ENCODE measurements at places on chromosomes 2 and 18.

GRCh38 chr18:68438983-68439382 is 275.9 kb downstream of the TMX3 start:
- DNase-seq, result no peak

- DNase-seq, result no peak
These were observed 89.3 kb downstream of the CABYR start for GRCh38 chr18:24227977-24228666.

- peak; percentile 22 for DNase-seq
These were observed 34.8 kb upstream of the MGAT5 start for GRCh38 chr2:134218930-134219658.

- no peak for DNase-seq
These were observed 432.3 kb downstream of the STK39 start for GRCh38 chr2:167814881-167815718.

GRCh38 chr2:229575569-229576315 is 138.6 kb downstream of the DNER start:
- DNase-seq, result no peak

GRCh38 chr2:20559277-20559676 is 91.6 kb downstream of the HS1BP3 start:
- DNase-seq, result no peak
